Activated CD8-positive, alpha-beta T cell treated with anti-CD3 and anti-CD28 coated beads, Interleukin-2, amount 10 ng/mL, durations not matched to agents 7 days and 5 days (primary cell): ENCODE measurements at places on chromosomes 3 and 15. TPM values are rescaled to one million over a fixed set of nuclear protein-coding genes. Genes with fewer than 3 reads are reported as not detected.

Gene KY
- total RNA-seq: not detected

Gene GHSR
- total RNA-seq: not detected

- no peak for DNase-seq
These were observed 396.6 kb downstream of the GABRB3 start for GRCh38 chr15:26376243-26376642.

DNA sequence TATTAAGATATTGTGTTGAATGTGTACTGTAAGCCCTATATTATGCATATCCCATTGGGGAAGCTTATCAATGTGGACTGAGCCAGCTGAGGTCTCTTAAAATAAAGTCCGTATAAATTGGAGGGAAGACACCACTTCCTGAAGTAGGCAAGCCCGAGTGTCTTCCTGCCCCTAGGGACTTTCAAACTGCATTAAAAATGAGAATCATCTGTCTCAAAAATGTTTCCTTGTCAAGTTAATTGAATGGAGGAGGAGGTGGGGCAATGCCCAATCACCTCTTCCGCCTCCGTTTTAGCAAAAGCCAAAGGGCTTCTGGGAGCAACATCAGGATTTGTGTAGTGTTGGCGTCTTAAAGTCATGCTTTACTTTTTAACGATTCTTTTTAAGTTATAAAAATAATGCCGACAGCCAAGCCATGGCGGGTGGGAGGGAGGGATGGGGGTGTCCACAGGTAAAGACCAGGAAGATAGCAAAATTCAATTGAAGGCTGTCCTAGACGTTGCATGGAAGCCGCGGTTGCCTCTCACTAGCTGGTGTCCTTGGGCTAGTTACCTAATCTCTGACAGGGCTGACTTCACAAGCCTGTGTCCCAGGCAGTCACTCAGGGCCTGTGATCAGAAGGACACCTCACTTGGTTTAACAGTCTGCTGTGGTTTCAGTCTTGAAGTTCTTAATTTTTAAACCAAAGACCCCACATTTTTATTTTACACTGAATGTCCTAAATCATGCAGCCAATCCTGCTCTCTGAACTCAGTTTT is 524.9 kb upstream of the PROK2 start:
- no peak for DNase-seq

DNA sequence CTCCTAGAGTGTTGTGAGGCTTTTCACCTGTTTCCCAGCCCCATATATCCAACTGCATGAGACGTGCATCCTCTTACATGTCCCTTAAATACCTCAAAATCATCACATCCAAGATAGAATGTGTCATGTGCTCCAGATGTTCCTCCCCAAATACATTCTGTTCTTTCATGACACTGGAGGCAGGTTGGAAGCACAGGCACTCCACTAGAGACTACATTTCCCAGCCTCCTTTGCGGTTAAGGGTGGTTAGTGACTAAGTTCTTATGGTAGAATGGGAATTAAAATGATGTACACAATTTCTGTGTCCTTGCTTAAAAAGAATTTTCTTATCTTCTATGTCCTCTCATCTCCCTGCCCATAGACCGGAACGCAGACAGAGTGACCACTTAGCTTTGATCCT is 34.3 kb downstream of the TMEM40 start:
- no peak for DNase-seq

Gene PIGBOS1
- total RNA-seq: 12.2 TPM

DNA sequence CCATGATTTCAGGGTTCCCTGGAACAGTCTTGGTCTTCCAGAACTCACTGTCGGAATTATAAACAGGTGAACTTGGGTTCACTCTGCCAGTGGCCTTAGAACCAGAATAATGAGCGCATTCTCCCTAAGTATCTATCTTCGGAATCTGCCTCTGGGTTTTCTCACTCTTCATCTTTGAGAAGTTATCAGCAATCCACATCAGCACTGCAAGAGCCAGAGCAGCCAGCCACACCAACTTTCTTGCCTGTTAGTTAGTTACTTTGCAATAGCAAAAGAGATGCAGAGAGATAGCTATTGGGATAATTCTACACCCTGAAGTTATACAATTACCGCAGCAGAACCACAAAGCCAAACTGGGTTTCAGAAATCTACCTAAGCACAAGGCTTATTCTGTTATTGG is 25.8 kb downstream of the GLB1 start:
- no peak for DNase-seq

Gene GPR176
- total RNA-seq: not detected

Gene LHFPL4
- total RNA-seq: not detected

Gene CKMT1B
- not detected for total RNA-seq

GRCh38 chr3:30544812-30545211 is 61.6 kb upstream of the TGFBR2 start:
- no peak for DNase-seq

- no peak for DNase-seq
These were observed 138.8 kb downstream of the SNRPN start for GRCh38 chr15:25093455-25094029.

DNA sequence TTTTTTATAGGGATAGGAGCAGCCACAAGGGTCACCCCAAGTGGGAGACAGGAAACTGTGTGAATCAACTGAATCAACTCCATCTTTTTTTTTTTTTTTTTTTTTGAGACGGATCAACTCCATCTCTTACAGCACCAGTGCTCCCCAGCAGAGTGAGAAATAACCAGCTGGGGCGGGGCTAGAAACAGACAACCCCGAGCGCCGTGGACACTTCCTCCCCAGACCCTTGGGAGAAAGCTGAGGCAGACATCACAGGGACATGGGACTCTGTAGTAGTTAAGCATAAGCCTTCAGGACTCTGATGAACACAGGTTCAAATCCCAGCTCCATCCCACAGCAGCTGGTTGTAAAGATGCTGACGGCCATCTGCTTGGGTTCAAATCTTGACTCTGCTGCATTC is 75.4 kb downstream of the PRICKLE2 start:
- DNase-seq: no peak

DNA sequence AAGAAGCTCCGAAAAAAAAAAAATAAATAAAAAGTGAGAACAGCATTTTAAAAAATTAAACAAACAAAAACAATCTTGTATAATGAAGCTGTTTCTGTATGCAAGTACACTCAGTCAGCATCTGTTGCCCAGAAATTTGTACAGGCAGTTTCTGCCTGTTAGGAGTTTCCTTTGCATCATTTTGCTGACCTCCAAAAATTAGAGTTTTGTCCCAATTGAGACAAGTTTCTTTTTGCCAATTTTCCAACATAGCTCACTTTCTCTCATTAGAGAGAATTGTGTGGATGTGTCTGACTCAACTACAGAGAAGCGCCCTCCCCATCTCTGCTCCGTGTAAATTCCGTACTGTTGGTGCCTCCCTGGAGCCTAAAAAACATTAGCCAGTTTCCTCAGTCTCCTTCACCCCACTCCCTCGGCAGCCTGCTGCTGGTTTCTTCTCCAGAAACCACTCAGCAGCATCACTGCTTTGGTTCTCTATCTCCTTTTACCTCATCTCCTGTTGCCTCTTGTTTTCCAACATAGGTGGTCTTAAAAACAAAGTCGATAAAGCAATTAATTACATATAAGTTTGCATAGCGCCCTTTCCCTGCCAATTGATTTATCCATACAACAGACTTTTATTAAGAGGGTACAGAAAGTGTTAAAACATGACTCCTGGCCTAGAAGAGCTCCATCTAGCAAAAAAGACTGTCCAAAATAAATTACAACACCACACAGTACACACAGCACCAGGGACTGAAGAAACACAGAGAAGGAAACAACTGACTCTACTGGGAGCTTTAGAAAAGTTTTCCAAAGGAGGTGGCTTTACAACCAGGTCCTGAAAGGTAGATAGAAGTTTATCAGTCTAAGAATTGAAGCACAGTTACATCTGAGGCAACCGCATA is 286.7 kb downstream of the SHOX2 start:
- no peak for DNase-seq

DNA sequence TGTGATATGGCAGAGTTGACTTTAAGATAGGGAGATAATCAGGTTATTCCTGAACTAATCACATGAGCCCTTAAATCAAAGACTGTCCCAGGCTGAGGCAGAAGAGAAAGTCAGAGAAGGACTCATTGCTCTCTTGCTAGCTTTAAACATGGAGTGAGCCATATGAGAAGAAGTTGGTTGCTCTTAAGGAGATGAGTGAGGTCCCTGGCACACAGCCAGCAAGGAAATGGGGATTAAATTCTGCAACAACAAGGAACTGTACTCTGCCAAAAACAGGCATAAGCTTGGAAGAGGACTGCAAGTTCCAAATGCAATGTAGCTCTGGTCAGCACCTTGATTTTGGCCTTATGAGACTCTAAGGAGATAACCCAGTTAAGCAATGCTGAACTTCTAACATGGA is 457.0 kb downstream of the PLOD2 start:
- no peak for DNase-seq

DNA sequence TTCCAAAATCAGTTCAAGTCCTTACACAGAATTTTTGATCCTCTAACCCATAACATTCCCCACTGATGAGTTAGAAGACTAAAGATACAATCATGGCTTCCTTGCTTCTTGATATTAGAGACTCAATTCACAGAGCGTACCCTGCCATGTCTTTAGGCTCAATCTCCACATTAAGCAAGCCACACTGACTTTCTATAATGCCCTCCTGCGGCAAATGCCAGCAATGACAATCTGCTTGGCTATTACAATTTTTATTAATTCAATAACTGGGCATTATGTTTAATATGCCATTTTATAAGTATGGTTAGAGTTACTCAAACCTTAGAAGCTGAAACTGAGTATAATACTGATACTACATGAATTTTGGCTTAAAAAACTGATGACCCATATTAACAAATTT is 479.7 kb upstream of the NR2F2 start:
- no peak for DNase-seq

DNA sequence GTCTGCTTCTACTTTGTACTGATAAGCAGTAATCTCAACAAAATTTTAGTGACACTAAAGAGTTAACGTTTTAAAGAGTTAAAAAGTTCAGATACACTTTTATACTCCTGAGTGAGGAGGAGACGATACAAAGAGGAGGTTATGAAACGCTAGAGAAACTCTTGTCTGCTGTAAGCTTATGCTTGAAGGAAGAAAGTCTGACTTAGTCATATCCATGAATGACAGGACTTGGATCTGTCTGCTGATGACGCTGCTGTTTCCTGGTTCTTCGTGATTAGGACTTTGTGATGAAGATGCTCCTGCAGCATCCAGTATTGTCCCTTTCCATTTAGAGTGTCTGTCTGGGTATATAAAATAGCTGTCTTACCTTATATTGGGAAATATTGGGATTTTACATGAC is 15.8 kb downstream of the TCF12 start:
- no peak for DNase-seq

Gene NR2E3
- total RNA-seq: not detected

GRCh38 chr3:187626581-187626980 is 43.6 kb downstream of the SST start:
- no peak for DNase-seq
